HCEC 1CT (cell line): ENCODE measurements at places on chromosomes 7 and 10.

GRCh38 chr7:147912291-147912690 is 678.3 kb upstream of the C7orf33 start:
- DNase-seq, result no peak

GRCh38 chr7:149063476-149063875 is 27.0 kb downstream of the ZNF786 start:
- no peak for DNase-seq

- no peak for DNase-seq
These were observed 151.4 kb upstream of the PPP1R3A start for GRCh38 chr7:114070246-114070645.

DNA sequence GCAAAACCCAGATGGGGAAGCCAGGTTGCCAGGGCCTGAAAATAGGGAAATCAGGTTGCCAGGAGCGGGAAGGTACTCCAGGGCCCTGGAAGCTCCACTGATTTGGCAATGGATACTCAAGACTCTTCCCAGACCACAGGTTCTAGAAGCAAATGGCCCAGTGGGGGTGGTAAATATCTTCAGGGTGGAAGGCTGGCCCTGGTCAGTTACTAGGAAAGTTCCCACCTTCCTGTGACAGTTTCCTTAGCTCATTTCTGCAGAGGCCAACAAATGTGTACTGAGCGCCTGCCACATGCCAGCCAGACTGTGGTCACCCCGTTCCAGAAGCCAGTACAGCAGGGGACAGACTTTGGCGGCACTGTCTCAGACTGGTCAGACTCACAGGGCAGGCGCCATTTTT is 113.6 kb downstream of the FAM53B start:
- no peak for DNase-seq

DNA sequence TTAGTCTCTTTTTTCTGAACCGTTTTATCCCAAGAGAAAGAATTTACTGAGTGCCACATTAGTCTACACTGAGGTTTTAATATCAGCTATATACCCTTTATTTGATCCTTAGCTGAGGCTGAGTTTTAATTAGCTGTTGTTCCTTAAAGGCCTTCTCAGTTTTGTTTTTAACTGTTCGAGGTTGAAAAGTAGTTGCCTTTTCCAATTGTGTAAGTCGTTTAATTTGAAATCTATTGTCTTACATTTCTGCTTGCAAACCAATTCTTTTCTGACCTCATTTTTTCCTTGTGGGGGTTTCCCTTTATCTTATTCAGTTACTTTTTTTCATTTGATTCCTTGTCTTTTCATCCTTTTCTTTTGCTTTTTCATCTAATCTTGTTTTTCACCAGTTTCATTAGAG is 30.8 kb downstream of the UMAD1 start:
- no peak for DNase-seq

- DNase-seq, result no peak
These were observed 13.4 kb downstream of the DPCD start for GRCh38 chr10:101601541-101601940.

GRCh38 chr7:81691199-81691821 is 78.5 kb downstream of the HGF start:
- peak; percentile 60 for DNase-seq

- no peak for DNase-seq
These were observed 47.6 kb downstream of the UNC5B start for GRCh38 chr10:71259815-71260501.

DNA sequence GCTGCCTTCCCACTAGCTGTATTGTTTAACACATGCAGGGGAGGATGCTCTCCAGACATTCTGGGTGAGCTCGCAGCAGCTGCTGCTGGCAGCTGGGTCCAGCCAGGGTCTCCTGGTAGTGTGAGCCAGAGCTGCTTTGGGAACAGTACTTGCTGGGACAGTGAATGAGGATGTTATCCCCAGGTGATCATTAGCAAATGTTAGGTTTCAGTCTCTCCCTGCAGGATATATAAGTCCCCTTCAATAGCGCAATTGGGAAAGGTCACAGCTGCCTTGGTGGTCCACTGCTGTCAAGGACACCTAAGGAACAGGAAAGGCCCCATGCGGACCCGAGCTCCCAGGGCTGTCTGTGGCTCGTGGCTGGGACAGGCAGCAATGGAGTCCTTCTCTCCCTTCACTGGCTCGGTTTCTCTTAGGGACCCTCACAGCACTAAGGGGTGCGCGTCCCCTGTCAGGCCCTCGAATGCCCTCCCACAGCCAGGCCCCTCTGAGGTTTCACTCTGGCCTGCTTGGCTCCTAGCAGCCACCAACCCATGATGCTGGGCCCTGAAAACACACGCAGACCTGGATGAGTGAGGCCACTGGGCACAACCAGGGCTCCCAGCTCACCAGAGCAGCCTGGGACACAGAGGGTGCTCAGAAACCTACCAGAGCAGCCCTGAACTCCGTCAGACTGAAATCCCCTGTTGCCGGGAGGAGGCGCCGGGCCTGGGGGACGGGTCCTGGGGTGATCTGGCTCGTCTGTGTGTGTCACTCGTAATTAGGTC is 173.0 kb upstream of the LANCL2 start:
- DNase-seq, result no peak

DNA sequence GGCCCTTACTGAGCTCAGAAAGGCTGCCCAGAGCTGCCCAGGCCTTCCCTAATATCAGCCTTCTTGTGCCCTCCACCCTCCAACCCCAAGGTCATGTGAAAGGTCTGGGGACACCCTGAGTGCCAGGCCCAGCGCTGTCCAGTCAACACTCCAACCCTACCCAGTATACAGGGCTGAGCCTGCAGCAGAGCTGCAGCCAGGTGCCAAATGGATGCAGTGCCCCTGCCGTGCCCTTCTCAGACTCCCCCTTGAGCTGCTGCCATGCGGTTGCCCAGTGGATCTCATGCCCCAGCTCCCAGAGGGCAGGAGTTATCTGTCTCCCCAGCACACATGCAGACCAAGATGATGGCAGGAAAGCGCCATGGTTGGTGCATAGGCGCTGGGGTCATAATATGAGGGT is 61.5 kb downstream of the ZMIZ1 start:
- no peak for DNase-seq

DNA sequence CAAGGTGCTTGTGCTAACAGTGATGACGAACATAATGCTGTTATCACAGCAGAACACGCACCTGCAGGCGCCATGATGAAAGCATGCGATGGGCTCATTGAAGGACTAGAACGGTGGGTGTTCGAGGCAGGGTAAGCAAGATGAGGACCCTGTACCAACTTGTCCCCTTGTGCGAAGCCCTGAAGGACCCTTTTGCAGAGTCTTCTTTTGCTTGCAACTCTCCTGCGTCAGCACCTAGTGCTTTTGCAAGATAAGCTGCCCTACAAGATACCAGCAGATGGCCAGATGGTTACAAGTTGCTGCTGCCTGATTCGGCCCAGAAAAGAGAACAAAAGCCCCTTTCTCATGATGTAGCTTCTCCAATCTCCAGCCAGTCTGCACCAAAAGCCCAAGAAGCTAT is 4.2 kb upstream of the IL15RA start:
- DNase-seq, result no peak

GRCh38 chr10:63618552-63618951 is 97.4 kb downstream of the REEP3 start:
- no peak for DNase-seq

DNA sequence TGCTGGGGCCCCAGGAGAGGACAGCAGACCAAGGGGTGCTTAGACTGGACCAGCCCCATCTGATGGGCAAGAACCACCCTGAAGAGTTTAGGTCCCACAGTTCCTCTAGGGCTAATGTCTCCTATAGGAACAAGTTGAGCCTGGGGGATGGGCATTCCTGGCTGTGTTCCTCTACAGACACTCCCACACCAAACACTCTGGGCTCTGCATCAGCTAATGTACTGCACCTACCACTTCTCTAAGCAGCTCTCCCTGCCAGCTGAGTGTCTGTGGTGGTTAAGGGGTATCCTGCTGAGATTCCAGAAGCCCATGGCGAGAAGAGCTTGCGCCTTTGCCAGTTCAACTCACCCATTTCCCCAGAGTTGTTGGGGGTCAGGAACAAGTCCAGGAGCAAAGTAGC is 284.1 kb upstream of the CSTF2T start:
- DNase-seq, result no peak

- no peak for DNase-seq
These were observed 205.5 kb upstream of the AOAH start for GRCh38 chr7:36929791-36930190.

DNA sequence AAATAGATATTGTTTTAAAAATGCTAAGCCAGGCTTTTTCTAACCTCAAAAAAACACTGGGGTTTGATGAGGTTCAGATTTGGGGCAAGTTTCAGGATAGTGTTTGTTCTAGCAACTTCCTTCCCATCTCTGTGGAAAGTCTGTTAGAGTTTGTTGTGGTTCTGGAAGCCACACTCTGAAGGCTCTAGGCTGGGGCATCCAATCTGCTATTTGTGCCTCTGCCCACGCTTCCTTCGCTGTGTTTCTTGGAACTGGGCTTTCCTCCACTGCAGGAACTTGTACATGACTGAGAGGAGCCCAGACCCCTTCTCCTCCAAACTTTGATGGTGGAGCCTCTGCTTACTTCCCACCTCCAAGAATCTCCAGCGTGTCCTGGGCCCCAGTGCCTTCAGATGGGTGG is 108.5 kb upstream of the SLC25A13 start:
- no peak for DNase-seq

- DNase-seq, result peak; percentile 68
These were observed 206.3 kb upstream of the PRSS1 start for GRCh38 chr7:142542942-142543341.

DNA sequence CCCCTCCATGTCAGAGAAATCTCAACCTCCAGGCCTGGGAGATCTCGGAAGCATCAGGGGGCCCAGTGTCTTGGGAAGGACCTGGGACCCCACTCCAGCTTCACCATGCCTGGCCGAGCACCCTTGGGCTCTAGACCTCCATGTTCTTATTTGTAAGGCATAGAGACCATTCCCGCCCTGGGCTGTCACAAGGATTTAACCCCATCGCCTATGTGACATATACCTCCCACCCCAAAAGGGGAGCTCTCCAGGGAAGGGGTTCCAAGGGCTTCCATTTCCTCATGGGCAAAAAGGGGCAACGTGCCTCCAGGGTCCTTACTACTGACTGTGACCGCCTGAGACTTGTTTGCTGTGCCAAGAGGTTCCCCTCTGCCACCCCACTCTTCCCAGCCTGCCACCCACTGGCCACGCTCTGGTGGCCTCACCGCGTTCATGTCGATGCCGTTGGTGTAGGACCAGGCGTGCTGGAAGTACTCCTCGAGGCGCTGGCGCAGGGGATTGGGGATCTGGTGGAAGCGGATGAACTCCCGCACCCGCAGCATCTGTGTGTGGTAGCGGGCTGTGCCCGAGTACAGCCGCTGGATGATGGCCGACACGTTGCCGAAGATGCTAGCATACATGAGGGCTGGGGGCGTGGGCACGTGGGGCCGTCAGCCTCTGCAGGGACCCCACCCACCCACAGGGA is 27.5 kb downstream of the KCNH2 start:
- DNase-seq, result no peak

DNA sequence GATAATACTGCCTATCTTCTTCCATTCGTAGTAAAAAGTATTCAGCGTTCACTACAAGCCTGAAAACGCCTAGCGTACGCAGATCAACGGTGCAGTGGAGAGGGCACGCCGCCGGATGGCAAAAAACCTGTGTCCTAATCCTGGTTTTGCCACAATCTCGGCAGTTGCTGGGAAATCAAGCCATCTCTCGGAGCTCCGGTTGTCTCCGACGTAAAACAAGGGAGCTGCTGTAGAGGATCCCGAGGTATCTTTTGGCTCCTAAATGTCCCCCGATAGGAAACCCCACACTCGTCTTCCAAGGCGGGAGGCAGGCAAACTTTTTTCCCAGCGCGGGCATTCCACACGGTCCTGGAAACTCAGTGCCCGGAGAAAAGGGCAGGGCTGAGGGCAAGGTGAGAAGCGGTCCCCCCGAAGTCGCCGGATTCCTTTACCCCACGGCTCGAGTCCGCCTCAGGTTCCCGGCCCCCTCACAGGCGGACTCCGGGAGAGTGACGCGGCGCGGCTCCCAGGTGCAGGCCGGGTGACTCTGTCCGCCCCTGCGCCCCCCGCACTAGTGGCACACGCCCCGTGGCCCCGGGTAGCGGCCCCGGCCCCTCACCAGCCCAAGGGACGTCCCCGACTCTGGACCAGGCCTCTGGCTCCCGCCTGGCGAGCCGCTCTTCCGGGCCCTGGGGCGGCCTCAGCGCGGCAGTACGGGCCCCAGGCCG is 649 bp downstream of the IDE start:
- DNase-seq, result no peak

DNA sequence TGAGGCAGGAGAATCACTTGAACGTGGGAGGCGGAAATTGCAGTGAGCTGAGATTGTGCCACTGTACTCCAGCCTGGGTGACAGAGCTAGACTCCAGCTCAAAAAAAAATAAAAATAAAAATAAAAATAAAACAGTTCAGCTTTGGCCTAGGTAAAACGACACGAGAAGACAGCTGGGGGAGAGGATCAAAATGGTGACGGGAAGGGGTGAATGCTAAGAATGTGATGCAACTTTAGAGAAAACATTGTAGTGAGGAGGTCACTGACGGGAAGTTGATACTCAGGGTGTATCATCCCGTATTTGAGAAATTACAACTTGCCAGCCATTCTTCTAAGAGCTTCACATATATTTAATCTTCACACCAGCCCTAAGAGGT is 1.1 kb downstream of the NDST2 start:
- no peak for DNase-seq

DNA sequence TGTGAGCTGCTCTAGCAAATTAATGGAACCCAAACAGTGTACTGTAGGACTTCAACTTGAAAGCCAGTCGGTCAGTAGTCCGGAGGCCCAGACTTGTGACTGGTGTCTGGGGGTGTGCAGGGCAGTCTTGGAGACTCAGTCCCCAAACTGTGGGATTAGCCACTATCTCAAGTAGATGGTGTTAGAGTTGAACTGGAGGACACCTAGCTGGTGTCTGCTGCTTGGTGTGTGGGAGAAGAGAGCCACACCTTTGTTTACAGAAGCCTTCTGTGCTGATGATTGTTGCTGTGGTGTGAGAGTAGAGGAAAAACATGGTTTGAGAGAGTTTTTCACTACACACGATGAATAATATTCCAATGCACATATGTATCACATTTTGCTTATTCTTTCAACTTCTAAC is 47.4 kb downstream of the CUL2 start:
- DNase-seq, result no peak

DNA sequence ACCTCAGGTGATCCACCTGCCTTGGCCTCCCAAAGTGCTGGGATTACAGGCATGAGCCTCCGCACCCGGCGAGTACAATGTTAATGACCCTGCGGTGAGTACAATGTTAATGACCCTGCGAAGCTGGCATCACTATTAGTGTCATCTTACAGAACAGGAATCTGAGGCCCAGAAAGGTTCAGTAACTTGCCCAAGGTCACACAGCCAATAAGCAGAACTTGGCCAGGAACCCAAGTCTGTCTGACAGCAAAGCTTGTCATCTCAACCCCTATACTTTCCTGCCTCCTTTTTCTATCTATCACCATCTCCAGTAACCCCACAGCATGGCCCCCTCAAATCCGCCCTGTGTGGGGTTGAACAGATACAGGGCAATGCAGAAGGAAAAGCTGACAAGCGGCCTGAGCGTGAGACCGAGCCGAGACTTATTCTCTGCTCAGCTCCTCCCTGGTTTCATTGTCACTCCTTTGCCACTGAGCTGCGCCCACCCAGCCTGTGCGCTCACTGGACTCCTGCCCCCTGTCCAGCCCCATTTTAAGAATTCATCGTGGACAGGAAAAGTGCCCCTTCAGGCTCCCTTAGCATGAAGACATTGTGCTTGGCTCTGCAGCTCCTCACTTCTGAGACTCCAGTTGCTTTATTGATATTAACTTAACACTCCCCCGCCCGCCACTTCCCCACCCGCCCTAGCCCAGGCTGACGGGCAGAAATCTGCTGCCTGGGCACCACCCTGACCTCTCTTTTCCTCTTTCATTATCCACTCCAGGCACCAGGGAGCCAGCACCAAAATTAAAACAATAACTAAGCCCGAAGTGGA is 58.1 kb upstream of the LBX1 start:
- no peak for DNase-seq

GRCh38 chr7:23938215-23938614 is 228.2 kb downstream of the STK31 start:
- DNase-seq, result no peak
